Activated T-helper 1 cell treated with anti-CD3 and anti-CD28 coated beads, Interleukin-2, amount 50 U/mL, for 16 hours (primary cell): ENCODE measurements at places on chromosomes 5 and 9.

GRCh38 chr5:61308712-61309111 lies 23.3 kb upstream of the ZSWIM6 start:
- DNase-seq, result no peak

DNA sequence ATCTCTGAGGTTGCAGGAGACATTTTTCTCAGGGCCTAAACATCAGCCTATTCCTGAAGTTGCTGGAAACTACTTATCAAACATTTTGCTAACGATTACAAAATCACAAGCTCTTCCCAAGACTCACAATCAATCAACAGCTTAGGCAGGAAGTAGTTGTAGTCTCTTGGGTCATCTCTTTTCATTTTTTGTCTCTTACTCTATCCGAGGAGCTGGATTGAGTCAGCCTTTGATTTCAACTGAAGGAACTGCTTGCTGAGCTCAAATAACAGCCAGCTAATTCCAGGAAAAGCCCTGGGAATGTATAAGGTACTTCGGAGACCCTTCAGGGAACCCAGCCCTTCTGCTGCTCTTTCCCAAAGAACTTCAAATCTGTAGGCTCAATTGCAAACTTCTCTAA lies 398.9 kb downstream of the PLK2 start:
- DNase-seq, result no peak

GRCh38 chr5:18699681-18700080 lies 1065.4 kb downstream of the TAF11L14 start:
- no peak for DNase-seq

GRCh38 chr9:17775656-17776055 lies 196.8 kb downstream of the SH3GL2 start:
- no peak for DNase-seq
